ENCODE measurements at places on chromosomes 5 and 9.

- no peak for DNase-seq
These were observed 107.6 kb downstream of the MUSK start for GRCh38 chr9:110776221-110776620.

DNA sequence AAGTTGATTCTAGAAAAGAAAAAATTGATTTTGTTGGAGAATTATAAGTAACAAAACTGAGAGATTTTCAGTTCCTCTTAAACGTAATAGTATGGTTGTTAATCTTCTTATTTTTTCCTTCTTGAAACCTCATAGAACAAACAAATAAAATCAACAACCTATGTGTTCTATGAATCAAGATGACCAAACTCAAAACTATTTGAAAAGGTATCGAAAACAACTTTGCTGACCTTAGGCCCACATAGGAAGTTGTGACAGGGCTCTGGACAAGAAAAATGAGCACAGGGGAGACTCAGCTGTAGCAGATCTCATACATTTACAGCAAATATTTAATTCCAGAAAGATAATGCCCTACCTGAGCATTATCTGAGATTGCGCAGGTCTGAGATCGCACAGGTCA is 169.4 kb upstream of the CCNH start:
- DNase-seq: no peak

DNA sequence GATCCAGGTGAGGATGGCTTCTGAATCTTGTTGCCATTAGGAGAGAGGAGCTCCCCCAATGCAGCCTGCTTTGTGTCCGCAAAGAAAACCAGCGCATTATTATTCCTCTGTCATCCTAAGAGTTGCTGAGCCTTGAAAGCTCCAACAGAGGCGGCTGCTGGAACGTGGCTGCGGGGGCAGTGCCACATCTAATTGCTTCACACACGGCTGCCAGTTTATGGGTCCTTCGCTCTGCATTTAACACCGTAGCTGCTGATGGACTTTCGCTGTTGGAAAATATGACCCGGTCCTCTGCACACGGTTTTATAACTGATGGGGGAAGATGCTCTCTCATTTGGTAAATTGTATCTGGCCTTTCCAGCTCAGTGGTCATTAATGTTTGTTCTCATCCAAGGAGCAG is 38.0 kb downstream of the ZNF622 start:
- no peak for DNase-seq

- no peak for DNase-seq
These were observed 13.8 kb upstream of the STC2 start for GRCh38 chr5:173341961-173342430.

GRCh38 chr9:971901-972500 is 4.5 kb upstream of the DMRT3 start:
- no peak for DNase-seq

All from DMS153 (cell line).